ENCODE measurements at places on chromosomes 5 and 9.
A peak's percentile ranks its signal among the peaks of the same experiment; 100 is the strongest.

DNA sequence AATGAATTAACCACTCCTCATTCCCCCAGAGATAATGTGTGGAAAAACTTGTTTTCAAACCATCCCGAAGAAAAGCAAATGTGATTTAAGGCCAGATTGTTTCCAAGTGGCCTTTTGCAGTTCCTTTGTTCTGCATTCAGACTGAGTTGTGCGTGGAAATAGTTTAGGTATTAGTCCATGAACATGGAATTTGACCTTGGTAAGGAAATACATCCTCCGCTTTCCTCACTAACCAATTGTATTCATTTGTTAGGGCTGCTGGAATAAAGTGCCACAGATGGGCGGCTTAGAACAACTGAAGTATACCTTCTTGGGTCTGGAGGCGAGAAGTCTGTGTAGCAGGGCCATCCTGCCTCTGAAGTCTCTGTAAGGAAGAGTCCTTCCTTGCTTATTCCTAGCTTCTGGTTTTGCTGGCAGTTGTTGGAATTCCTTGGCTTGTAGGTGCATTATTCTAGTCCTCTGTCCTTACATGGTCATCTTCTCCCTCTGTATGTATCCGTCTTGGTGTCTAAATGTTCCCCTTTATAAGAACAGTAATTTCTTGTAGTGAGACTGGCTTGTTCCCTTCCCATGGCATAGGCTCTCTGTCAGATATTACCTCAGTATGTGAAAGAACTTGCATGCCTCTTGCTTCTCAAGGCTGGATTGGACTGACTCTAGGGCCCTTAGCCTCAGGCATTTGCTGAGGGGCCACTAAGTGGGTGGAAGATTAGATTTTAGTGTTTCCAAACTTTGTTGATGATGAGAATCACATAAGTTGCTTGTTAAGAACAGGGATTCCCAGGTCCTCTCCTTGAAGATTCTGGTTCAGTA, 53.9 kb downstream of the RAI14 start:
- DNase-seq = no peak

DNA sequence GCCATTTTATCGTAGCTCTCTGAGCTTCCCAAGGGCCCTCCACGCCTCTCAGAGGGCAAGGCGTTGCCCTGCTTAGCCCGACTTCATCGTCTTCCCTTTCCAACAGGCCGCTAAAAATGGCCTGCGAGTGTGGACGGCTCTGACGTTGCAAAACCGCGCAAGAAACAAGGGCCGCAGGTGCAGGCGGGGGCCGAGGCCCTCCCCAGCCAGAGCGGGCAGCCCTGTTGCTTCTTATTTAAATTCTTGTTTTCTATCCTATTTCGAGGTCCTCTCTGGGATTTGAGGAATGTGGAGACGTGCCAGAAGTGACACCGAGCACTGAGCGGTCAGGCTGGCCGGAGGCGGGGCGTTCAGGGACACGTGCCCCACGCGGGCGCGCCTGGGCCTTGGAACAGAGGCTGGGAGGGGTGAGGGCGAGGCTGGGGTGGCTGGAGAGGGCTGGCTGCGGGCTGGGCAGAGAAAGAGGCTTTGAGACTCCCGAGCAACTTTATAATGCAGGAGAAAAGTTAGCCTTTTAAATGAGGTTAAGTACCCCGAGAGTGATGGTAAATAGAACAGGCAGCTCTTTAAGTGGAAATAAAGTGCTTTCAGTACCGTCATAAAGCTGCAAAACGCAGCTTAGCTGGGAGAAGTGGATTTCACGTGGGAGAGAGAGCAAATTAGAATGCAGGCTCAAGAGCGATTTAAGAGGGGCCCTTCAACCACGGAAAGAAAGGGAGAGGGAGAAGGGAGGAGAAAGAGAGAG, 243.6 kb downstream of the AUH start:
- no peak for DNase-seq

DNA sequence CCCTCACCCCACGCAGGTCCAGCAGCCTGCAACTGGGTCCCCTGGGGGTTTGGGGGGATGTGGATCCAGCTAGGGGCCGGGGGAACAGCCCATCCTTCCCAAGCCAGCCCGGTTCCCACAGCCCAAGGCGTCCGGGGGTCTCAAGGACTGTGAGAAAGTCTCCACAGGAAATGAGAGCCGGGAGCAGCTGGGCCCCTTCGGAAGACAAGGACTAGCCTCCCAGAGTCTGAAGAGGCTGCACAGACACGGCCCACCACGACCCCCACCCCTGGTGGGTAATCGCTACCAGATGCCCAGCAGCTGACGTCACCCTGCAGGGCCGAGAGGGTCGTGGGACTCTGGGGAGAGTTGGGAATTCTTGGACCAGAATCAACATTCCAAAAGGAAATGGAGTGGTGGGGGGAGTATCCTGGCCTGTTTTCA, 10.5 kb downstream of the SH2D3C start:
- peak; percentile 51 for DNase-seq

DNA sequence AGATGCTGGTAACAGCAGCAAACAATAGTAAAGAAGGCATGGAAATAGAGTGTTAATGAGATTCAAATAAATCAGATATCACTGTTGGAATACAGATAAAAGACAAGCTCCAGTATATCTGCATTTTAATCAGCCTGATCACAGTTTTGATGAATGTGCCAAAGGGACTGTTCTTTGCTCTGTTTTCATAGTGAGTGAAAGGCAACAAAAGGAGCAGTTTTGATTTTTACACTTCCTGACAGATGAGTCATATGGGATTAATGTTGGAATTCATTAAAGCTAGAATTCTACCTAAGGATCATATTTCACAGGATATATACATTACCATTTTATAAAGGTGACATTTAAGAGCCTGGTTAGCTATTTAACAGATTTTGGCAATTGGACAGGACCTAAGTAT, 743.3 kb upstream of the PTPRD start:
- DNase-seq = no peak

GRCh38 chr5:139091439-139092156, 106.6 kb downstream of the SIL1 start:
- no peak for DNase-seq

DNA sequence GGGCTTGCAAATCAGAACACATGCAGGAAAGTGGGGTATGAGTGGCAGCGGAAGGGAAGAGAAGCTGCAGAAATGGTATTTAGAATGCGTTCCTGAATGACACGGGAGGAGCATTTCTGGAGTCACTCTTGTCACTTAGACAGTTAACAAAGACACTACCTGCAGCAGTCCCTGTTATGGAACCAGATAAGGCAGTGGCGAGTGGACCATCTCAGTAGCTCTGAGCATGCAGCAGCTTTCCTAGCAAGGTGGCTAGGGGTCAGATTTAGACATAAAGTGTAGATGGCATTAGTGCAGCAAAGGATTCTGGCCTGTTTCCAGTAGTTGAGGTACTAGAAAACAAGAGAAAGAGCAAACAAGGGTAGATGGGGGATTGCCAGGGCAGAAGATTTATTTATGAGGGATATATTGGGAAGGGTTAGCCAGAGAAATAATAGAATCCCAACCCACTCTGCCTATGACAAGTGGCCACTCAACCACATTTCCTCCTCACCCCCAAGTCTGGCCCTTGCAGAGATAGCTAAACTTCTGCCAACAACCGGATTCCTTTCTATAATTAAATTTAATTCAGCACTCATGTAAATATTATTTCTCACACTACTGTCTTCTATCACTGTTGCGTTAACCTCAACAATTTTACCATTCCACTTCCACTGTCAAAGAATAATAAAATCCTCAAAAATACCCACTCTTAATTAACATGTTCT, 201.6 kb downstream of the DCP2 start:
- DNase-seq = no peak

- DNase-seq = peak; percentile 88
These were observed 59.3 kb downstream of the ASTN2 start for GRCh38 chr9:117355542-117355941.

DNA sequence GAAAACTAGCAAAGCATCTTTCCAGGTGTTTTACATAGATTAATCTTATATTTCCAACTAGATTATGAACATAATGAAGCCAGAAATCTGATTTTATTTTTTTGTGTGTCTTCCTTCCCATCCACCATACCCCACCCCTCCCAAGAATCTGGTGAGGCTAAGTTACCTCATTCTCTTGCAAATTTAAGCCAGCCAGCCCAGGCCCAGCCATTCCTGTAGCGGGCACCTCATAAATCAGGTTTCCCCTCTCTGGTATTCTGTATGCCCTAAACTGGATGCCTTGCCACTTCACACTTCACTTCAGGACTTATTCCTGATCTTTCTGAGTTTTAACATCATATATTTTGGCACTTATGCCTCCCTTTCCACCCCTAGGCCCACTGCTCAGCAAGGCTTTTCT, 21.8 kb downstream of the C9 start:
- no peak for DNase-seq

DNA sequence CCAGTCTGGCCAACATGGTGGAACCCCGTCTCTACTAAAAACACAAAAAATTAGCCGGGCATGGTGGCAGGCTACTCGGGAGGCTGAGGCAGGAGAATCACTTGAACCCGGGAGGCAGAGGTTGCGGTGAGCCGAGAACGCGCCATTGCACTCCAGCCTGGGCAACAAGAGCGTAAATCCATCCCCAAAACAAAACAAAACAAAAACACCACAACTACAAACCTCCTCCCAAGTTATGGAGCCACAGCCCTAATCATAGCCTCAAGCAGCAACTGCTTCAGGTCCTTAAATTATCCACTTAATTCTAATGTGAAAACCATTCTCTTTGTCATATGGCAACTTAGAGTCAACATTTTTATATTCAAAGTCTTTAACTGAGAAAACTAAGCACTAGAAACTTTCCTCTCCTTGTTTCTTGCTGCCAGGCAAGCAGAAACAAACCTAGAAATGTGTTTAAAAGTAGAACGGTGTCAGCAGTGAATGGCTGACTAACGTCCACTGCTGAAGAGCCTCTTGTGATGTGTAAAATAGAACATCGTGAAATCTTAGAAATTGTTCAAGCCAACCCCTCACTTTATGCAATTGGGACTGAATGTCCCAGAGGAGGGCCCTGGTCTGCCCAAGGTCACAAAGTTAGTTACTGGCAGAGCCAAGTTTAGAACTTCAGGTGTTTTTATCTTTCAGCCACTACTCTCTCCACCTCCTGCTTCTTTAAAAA, 5.7 kb downstream of the TMEM245 start:
- no peak for DNase-seq

- no peak for DNase-seq
These were observed 43.7 kb upstream of the PRSS3 start for GRCh38 chr9:33751536-33752129.

DNA sequence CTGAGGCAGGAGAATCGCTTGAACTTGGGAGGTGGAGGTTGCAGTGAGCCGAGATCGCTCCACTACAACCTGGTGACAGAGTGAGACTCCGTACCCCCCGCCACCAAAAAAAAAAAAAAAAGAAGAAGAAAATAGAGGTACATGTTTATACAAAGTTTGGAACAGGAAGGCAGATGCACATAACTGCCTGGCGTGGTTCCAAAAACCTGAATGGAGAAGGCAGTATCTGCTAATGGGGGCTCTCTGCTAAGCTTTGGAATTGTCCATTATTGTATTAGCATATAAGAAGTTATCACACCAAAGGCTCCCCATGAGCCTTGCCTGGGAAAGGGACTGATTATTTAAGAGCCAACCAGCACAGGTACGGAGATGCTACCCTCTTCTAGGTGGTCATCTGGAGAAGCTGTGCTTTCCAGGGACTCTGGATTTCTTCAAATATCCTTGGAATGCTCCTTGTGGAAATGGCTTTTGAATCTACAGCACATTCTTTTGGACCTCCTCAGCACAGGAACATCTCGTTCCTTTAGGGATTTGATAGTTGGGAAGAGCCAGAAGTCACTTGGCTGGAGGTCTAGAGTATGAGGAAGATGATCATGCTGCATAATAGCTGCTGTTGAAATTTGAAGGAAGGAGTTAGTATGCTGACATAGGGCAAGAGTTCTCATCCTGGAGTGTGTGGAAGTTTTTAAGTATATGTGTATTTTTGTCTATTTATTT, 42.5 kb upstream of the ABCA1 start:
- peak; percentile 31 for DNase-seq

DNA sequence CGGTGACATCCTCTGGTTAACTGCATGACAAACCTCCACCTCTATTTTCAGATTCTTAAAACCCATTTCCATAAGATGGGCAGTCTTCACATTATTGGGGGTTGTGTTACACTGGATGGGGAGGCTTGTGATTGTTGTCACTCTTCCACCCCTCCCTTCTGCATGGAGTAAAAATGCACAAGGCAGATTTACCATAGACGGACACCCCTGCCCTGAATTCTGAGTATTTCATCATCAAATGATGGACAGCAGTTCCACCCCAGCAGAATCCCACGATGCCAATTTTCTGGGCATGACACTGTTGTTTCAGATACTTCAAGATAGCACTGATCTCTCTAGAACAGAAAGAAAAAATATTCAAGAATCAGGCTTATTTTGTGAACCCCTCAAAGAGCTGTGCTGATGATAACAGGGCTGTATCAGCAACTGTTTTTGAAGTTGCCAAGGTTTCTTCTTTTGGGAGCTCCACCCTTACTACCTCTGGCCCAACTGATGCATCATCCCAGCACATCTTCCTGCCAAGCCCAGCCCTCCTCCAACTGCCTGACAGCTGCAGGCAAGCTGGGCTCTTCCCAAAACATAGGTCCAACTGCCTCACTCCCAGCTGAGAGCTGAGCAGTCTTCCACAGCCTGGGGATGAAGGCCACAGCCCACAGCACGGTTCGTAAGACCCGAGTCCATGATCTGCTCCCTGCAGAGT, 21.4 kb downstream of the CMBL start:
- no peak for DNase-seq

DNA sequence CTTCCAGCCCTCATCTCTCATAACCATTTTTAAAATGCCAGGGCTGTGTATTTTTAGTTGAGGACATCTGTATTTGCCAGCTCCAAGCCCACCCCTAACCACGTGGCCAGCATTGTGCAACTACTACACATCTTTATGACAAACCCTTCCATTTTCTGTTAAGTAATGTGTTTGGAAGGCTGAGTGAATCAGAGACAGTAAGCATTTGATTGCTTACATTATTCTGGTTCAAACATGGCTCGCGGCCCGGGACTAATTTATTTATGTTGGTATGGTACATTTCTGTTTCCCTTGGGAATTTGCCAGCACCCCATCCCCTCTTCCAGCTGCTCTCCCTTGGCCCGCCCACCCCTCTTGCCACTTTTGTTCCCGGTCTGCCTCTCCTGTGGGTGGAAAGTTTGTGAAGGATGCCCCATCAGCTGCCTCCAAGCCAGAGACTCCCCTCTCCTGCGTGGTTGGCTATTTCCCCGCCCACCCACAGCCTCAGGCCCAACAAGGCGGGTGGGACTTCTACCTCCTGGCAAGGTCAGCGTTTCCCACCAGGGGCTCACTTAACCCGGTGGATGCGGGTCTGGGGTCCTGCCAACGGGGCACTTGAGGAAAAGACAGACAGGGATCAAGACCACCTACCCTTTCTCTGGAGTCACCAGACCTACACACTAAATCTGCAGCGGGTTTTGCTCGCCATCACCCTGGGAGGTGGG, 162.2 kb downstream of the HSD17B3 start:
- DNase-seq = peak; percentile 61

DNA sequence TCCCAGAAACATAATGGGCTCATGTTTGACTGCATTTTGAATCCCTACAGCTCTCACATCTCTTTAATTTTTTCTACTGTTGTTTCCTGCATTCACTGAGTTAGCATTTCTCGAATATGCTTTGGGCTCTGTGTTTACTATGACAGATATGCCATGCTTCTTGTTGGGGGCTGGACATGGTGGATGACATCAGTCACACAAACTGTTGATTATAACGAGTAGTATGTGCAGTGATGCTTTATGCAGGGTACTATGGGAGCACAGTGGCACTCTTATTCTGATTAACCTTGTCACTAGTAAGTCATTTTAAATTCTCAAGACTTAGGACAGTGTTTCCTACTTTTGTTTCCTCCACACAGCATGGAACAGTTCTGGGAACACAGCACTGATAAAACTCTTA, 295.4 kb upstream of the ZNF608 start:
- no peak for DNase-seq
